ENCODE measurements at places on chromosomes 13 and 19.

DNA sequence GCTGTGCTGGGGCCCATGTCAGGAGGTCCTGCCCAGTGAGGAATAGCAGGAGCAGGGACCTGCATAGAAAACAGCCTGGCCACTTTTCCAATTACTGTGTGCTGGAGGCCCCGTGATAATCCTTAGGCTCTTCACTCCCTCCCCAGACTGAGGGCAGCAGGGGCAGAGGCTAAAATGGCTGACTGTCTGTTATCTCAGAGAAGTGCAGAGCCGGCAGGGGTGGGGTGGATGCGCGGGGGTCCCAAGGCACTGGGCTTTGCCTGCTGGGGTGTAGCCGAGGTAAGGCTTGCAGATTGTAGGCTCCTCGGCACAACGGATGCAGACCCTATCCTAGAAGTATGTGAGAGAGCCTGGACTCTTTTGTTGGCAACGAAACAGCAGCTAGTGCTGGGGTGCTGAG lies 1064.1 kb downstream of the OLFM4 start:
- DNase-seq: no peak

DNA sequence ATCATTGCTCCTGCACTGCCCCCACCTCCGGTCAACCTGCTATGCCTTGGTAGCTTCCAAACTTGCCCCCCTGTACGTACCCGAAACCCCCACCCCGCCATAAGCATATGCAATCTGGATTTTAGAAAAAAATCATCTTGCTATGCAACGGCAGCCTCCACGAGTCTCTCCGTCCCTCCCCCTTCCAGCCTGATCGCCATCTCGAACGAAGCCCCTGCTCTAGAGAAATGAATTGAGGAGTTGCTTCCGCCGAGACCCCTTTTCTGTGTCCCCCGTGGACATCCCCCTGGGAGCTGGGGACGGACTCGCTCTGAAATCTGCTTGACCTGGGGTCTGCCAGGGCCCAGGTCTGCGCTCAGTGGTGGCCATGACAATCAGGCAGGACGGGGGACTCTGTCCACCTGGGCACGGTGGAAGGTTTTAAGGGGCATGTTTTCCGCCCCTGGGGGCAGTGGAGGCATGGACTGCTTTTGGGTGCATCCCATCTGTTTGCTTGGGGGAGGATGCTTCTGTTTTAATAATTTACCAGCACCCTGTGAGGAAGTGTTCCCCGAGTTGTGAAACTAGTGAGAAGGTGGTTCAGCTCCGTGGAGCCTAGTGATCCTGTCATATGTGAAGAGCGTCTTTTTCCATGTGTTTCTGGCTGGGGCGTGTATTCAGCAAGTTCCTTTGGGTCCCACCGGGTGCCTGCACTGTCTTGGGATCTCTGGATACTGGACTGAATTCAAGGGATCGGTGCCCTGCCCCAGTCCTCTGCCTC lies 1.0 kb downstream of the KDM4B start:
- peak; percentile 72 for DNase-seq

DNA sequence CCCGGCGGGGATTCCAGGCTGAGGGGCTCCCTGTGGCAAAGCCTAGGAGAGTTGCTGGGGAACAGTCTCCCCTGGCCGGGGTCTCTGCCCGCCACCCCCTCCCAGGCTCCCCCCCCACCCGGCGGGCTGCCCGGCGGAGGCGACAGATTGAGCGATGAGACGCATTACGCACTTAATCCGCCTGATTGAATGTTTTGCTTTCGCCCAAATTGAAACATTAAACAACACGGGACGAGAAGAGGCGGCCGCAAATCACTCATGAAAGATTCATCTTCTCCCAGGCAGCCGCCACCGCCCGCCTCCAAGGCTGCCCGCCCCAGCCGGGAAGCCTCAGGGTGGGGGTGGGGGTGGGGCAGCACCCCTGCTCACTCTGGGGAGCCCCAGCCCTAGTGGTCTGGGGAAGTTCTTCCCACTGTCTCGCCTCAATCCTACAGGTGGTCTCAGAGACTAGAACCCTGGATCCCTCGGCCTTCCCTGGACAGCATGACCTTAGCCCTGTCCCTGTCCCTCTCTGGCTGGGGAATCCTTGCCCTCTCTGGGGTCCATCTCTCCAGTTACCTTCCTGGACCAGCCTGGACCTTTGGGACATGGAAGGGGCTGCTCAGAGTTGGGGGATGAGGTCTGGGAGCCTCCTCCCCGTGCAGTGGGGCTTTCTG lies 7.6 kb upstream of the ERFL start:
- no peak for DNase-seq

GRCh38 chr13:98222816-98223215 lies 45.7 kb upstream of the RNF113B start:
- DNase-seq: no peak

- DNase-seq: no peak
Observed at GRCh38 chr19:17026706-17027534, at the start of gene CPAMD8. Gene CPAMD8, minus strand, starts transcription at chr19:17026810. Its CDS starts 168 bp downstream, at chr19:17026642.

- DNase-seq: no peak
Observed at GRCh38 chr19:38978326-38978689, 2.8 kb upstream of the FBXO17 start.

Measured in HL-60 (cell line).